ENCODE measurements at places on chromosomes 7 and 10.
A peak's percentile ranks its signal among the peaks of the same experiment; 100 is the strongest.

DNA sequence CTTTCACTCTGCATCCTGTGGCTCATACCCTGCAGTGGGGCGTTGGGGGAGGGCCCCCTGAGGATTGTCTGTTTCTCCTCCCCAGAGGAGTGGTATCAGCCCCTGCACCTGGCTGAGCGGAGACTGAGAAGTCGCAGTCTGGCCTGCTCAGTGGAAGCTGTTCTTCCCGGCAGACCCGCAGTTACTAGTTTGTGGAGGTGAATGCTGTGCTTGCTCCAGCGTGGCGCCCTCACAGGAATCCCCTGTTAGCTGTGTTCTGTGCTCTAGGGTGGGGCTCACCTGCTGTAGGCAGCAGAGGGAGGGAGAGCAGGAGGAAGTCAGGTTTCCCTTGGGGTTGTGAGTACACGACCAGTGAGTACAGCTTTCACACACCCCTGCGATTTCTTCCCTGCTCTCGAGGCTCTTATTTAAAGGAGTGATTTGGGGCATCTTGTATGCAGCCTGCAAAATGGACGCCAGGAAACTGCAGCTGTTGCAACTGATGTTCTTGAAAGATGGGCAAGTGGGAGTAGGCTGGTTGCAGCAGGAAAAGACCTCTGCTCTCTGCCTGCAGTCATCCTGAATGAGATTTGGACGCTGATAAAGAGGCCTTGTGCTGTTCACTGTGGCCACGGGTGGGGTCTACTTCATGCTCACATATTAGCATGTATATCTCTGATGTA is 66.4 kb downstream of the HK1 start:
- peak; percentile 17 for DNase-seq

DNA sequence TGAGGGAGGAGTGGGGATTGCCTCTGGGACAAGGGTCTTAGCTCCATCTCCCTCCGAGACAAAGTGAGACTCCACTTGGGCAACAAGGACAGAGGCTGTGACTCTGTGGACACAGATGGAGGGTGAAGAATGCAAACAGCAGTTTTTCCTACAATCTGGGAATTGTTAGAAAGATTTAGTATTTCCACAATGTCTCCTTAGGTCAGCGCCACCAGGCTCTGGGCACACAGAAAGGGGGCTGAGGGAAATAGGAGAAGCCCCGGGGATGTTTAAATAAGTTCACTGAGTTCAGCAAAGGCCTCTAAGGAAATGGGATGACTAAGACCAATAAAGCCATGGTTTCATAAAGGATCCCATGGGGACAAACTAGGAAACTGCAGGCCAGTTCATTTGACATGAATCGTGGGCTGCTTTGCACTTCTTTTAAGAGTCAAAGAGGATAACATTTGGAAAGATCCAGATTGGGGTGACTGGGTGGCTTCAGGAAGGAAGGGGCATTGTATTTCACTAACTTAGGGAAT is 219.8 kb upstream of the GLI3 start:
- no peak for DNase-seq

DNA sequence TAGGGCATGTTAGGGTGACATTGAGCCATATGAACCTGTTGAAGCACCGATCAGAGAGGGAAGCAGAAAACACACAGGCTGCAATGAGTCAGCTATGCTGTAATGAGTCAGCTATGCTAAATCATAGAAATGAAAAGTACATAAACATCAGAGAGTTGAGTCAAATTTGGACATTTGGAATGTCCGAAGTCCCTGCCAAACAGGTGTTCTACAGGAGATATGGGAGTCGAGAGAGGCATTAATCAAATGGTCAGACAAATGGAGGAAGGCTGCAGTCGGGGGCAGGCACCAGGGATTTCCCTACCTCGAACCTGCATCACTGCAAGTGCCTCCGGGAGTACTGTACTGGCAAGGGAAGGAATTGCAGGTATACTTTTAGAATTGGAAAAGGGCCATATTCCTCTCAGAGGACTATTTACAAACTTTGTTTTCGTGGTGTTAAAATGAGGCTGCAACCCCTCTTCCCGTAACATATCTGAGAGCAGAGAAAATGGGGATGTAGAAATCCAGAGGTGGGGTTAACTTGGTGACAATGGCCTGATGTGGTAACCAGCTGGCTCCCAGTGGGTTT is 8.8 kb upstream of the ZC3HAV1 start:
- DNase-seq, result no peak

- DNase-seq, result no peak
These were observed 23.3 kb downstream of the PODXL start for GRCh38 chr7:131533151-131533559.

- no peak for DNase-seq
These were observed 71.7 kb downstream of the HYCC1 start for GRCh38 chr7:22942191-22942590.

DNA sequence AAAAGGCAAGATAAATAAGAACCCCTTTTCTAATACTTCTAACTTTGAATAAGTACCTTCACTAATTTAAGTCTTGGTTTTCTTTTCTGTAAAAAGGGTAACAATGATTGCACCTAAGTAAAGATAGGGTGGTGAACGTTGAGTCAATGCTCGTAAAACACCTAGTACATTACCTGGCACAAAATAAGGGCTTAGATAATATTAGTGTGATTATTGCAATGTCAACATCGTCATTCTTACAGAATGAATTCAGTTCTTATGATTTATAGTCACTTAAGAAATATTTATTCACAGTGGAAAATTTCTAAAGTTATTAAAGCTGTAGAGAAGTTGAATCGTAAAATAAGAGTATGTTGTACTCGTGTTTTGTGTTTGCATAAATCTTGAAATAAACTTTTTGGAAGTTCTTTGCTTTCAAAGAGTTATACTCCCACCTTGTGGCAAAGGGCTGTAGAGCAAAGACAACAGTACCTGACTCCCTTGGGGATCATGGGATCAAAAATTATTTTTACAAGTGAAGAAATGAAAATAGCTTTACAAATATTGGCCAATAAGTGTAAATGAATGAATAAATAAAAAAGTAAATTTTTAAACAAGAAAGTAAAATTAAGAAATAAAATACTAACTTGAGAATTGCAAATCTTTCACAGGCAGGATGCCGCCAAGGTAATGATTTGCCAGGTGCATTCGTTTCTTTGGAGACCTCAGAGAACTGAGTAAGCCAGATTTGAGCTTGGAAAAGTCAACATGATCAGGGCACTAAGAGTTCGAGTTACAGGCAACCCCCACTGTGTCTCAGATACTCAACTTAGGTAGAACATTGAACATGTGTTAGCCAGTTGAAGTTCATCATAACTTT is 285.8 kb upstream of the CACNA2D1 start:
- peak; percentile 76 for DNase-seq

- no peak for DNase-seq
These were observed 234.3 kb upstream of the TEX47 start for GRCh38 chr7:89029864-89030263.

DNA sequence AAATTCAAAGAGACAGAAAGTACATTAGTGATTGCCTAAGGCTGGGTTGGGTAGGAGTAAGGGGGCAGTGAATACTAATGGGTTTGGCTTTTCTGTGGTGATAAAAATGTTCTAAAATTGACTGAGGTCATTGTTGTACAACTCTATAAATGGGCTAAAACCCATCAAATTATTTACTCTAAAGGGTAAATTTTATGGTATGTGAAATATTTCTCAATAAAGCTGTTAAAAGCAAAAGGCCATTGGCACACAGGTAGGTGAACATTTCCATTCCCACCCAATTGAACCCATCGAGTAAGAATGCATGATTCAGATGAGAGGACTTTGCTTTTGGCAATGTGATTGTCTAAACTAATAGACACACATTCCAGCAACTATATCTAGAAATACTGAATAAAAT is 579.4 kb downstream of the GATA3 start:
- no peak for DNase-seq

GRCh38 chr10:52332815-52333214 is 18.7 kb downstream of the DKK1 start:
- no peak for DNase-seq

GRCh38 chr10:92822060-92822634 is 26.2 kb upstream of the EXOC6 start:
- no peak for DNase-seq

- no peak for DNase-seq
These were observed 230.6 kb downstream of the PLXNA4 start for GRCh38 chr7:132345543-132346129.

GRCh38 chr7:13603661-13604060 is 385.8 kb downstream of the ETV1 start:
- no peak for DNase-seq

DNA sequence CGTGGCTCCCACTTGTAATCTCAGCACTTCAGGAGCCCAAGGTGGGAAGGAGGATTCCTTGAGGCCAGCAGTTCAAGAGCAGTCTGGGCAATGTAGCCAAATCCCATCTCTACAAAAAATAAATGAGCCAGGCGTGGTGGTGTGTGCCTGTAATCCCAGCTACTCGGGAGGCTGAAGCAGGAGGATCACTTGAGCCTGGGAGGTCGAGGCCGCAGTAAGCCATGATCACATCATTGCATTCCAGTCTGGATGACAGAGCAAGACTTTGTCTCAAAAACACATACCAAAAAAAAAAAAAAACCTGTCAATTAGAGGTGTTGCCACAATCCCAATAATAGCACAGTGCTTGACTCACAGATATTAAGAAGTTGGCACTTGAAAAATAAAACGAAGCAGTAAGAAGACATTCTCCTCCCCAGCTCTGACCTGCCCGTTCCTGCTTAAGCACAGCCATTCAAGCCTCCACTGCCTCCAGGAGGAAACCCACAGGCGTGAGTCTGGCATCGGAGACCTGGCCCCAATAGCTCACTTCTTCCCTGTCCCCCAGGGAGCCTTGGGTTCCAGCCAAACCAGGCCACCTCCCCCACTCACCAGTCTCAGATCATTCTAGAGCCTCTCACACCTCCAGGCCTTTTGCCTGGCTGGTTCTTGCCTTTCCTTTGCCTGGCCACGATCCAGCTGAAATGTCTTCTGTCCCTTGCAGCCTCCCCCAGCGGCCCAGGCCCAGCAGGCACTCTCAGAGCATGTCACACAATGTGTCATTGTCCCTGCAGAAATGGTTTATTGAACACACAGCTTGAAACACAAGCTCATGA is 45.3 kb upstream of the GTF2I start:
- DNase-seq, result peak; percentile 55

DNA sequence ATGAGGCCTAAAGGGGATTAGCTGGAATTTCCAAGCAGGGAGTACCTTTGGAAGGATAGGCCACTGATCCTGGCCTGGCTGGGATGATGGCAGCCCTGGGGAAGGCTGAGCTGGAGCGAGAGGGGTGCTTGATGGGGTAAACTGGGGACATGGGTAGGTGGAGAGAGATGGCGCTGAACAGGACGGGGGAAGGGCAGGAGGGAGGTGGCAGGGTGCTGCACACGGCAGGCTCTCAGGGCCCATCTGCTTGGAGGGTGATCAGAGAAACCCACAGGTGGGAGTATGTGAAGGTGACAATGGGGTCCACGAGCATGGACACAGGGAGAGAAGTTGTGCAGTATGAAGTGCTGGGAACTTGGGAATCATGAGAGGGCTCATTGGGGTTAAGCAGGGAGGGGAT is 10.3 kb downstream of the MAT1A start:
- no peak for DNase-seq

GRCh38 chr7:50436133-50436806 is 13.9 kb downstream of the FIGNL1 start:
- no peak for DNase-seq

DNA sequence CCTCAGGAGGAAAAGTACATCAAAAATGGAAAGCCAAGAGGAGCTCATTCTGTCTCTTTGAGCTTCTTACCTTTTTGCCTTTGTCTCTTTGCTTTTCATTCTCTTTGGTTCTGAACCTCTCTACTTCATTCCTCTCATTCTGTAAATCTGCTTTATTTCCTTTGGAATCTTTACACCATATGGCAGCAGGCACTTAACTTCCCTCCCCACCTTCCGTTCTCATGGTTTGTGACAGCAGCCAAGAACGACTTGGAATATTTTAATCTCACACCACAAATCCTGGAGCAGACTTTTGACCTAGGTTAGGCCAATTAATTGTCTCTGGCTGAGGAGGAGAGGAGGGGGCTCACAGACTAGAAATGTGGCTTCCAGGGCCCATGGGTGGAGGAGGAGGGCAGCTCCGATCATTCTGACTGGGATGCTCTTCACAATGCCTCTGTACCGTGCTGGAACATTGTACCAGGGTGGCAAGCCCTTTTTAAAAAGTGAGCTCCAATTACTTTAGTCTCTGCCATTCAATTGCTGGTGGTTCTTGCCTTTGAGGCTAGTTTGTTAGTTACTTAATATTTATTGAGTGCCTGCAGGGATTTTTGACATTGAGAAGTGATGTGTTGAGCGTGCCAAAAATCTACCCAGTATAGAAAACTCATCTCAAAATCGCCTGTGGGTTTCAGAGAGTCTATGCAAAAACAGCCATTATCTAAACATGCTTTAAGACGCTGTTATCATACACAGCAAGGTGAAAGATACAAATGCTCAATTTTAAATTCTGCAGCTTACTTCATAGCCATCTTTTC is 386.6 kb downstream of the DPP6 start:
- DNase-seq, result no peak

GRCh38 chr7:85150624-85151023 is 36.2 kb downstream of the SEMA3D start:
- DNase-seq, result no peak

DNA sequence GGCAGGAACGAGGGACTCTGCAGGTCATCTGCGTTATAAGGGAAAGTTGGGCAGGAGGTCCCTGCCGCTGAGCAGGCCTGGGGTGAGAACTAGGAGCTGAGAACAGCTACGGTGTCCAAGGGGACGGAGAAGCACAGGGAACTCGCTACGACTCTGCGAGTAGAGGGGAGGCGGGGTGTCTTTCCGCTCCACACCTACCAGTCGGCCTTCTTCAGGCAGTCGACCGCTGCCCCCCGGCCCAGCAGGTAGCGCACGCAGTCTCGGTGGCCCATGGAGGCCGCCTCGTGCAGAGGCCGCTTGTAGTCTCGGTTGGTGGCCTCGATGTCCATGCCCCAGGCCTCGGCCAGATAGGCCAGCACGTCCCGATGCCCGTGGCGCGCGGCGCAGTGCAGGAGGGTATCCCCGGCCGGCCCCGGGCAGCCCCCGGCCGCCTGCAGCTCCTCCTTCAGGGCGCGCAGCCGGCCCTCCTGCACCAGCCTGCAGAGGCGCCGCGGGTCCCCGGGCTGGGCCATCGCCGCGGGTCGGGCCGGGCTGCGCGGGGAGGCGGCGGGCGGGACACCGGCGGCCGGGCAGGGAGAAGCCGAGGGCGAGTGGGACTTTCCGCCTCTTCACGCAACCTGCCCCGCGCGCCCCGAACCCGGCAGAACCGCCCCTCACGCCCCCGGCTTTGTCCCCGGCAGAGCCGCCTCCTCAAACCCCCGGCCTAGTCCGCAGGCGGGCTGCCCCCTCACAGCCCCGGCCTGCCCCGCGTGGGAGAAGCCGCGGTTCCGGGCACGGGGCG is 660 bp downstream of the ANKRD16 start:
- peak; percentile 5 for DNase-seq

DNA sequence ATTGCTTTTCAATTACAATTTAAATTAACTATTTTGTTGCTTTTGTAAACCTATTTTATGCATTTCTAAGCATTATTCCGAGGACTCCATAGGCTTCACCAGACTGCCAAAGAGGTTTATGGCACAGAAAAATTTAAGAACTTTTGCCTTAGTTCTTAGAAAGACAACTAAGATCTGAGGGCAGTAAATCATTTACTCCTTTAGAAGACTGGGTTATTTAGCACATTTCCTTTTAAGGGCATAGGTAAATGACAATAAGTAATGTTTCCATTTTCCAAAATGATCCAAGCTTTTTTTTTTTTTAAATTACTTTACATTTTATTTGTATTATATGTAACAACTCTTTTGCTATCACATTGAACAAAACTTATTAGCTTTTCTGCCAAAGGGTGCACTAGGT is 15.0 kb upstream of the STEAP4 start:
- DNase-seq, result no peak
